ENCODE measurements at places on chromosomes 6 and 20. TPM values are rescaled to one million over a fixed set of nuclear protein-coding genes. Genes with fewer than 3 reads are reported as not detected.

DNA sequence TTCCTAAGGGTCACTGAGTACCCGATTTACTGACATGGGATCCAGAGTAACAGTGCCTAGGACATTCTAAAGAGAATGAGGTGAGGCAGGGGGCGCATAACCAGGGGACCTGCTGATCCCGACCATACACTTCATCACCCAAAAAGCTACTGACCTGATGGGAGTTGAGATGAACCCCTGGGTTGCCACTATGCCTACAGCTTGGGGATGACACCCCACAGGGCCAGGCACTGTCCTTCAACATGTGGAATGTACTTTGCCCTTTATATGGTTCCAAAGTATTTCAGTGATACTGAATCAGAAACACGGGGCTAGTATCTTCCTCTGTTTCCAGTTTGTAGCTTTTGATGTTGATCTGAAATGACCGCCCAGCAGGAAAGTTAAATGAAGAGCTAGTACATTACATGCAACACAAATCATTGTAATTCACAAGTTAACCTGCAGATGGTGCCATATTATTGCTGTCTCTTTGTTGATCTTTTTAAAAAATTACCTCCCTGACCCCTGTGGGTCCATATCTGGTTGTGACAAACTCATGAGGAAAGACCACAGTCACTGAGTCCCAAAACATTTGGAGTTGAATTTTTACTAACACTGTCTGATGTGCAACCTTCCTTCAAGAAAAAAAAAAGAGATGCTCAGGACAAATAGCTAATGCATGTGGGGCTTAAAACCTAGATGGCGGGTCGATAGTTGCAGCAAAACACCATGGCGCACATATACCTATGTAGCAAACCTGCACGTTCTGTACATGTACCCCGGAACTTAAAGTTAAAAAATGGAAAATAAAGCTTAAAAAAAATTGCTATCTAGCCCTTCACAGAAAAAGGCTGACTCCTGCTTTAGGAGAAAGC, 42.7 kb upstream of the GCNT2 start:
- peak; percentile 65 for DNase-seq

- peak; percentile 88 for DNase-seq
Observed at GRCh38 chr20:50744143-50744792, 12.9 kb downstream of the PARD6B start.

GRCh38 chr6:44269178-44269920, 901 bp upstream of the TMEM151B start:
- no peak for DNase-seq

DNA sequence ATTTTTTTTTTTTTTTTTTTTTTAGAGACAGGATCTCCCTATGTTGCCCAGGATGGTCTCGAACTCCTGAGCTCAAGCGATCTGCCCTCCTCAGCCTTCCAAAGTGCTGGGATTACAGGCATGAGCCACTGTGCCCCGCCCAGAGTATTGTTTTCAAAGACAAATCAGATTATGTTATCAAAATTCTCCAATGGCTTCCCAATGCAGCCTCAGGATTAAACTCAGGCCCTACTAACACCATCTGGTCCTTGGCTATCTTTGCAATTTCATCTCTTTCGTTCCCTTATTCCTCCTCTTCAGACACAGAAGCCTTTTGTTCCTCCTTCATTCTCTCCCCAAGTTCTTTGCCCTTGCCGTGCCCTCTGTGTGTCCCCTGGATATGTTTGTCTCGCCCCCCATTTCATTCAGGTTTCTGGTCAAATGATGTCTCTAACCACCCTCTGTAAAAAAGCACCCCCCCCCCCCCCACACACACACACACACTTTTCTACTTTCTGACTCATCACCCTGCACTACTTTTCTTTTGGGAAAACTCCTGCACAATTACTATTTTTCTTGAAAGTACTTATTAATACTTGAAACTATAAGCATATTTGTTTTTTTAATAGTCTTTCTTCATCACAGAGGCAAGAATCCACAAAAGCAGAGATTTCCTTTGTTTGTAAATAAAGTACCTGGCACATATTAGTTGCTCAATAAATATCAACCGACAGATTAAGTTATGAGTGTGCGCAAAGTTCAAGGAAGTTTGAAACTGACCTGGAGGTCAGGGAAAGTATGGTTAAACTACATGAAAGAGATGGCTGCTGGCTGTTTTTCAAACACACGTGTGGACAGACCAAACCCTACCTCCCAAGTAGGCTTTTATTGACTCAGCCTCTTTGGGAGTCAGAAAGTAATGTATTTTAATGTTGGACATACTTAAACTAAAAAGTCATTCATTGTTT, 16.7 kb downstream of the BTN1A1 start:
- DNase-seq = no peak

DNA sequence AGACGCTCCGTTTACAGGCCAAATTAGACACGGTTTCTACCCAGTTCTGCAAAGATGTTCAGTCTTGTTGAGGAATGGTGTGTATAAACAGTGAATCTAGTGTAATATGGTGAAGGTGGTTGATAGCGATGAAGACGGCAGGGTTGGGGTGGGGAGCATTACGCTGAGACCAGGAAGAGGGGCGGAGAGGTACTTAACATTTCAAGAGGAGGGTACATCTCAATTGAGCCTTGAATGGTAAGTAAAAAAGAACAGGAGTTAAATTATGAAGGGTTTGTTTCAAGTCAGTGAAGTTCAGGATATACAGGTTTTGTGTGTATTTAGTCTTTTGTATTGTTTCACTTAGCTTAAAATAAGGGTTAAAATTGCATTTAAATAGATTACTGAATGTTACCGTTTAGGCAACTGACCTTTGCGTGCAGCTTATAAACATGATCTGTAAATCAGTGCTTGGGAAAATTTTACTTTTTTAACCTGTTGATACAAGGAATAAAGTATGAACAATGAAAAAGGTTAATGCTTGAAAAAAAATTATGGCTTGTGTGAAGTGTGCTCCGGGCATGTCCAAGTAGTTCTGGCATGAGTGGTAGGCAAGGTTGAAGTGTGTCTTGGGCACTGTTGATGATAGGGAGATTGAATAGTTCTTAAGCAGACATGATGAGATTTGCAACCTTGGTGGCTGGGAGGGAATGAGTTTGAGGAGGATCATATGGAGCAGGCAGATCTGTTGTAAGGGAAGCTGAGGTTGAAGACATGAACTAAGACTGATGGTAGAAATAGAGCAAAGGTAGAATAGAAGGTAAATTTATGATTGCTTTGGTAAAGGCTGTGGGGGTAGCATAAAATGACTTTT, 842 bp downstream of the POLR1C start:
- no peak for DNase-seq

DNA sequence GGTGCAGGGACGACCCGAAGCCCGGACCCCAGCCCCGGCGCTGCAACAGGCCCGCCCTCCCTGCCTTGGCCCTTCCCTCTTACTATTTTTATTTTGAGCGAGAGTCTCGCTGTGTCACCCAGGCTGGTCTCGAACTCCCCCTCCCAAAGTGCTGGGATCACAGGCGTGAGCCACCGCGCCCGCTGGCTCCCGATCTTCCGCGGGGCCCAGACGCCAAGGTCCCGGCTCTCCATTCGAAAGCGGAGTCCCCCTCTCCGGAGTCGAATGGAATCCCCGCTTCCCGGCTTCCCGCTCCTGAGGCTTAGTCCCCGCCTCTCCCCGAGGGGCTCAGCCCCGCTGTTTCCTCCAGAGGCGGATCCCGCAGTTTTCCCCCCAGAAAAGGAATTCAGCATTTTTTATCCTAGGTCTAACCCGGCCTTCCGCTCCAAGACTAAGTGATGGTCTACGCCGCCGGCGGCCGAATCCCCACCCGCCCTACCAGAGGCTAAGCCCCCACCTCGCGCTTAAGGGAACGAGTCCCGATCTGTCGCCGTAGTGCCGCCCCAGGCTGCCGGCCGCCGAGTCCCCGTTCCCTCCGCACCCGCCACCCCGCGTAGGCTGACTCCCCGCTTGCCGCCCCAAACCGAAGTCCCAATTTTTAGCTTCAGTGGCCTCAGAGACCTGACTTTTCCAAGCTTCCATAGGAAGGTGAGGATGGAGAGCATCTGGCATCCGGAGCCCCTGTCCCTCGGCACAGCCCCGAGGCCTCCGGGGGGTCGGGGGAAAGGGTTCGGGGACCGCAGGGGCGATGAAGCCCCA, 11.5 kb upstream of the TMC2 start:
- no peak for DNase-seq

GRCh38 chr6:3789018-3789895, 37.7 kb upstream of the PXDC1 start:
- DNase-seq = no peak

DNA sequence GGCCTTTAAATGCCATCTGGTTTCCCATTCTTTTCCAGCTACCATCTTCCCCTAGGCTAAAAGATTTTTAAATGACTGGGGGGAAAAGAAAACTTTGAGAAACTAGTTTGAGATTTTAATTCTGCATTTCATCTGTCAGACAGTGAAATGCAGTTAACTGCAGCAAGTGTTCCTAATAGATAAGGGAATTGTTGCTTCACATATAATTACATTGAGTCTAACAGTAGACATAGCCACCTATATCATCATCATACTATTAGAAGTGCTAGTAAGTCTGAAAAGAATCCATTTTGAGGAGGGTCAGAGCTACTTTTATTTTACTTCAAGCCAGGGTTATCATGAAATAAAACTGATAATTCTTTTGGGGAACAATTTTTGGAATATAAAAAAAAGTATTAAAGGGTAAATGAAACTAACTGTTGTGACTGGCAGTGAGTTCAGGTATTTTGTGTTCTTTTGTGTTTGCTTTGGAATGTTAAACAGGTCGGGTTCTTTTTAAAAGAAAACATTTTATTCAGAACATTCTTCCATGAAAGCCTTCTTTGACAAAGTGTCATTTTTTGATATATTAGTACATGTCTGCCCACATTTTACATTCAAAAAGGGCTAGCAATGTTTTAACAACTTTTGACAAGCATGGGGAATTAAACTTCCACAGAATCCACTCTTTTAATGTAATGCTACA, 170.1 kb downstream of the HS3ST5 start:
- DNase-seq = no peak

DNA sequence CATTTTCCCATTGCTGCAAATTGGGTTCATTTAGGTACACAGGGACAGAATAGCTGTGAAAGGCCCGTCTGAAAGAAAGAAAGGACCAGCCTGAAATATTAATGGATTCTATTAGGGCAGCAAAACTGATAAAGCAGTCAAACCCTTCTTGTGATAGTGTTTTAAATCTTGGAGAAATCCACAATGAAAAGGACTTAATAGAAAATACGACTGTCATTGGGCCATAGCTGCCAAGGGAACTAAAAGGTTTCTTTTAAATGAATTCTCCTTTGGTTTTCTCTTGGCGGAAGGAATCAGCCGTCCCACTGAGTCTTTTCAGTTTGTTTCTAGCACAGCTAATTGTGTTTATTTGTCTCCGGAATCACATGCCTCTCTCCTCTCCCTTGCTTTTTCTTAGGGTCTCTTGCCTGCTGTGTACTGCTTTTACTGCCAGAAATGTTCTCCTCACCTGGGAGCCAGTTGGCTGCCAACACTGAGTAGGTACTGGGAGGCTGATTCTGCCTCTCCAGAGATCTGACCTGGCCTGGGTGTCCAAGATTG, 11.3 kb downstream of the PAQR8 start:
- no peak for DNase-seq

DNA sequence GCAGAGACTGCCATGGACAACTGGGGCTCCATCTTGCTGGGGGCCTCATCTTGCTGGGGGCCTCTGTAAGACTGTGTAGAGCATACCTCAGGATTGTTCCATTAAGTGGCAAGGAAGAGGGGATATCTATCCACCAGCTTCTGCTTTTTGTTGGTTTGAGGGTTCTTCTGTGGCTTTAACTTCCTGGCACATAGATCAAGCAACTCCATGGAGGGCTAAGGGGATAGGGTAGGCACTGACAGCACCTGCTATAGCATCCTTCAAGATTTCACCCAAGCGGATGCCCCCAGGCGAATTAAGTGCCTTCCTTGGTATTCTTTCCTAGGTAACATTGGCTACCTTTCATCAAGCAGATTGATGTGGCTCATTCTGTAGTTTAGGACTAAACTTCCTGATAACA, 3.8 kb upstream of the LRRN4 start:
- no peak for DNase-seq

GRCh38 chr6:169416249-169416648, 162.6 kb upstream of the THBS2 start:
- DNase-seq = no peak

- DNase-seq = peak; percentile 54
Observed at GRCh38 chr20:46814366-46815232, 80.0 kb upstream of the EYA2 start.

GRCh38 chr6:45872827-45873365, 142.8 kb downstream of the CLIC5 start:
- DNase-seq = no peak

DNA sequence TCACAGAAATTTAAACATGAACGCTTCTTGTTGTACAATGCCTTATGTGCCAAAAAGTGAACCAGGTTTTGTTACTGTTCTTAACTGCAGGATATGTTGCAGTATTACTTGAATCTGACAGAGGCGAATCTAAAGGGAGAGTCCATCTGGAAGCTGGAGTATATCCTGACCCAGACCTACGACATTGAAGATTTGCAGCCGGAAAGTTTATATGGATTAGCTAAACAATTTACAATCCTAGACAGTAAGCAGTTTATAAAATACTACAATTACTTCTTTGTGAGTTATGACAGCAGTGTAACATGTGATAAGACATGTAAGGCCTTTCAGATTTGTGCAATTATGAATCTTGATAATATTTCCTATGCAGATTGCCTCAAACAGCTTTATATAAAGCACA, 19.9 kb downstream of the SMPDL3A start:
- DNase-seq = no peak

GRCh38 chr6:71181565-71181964, 107.0 kb upstream of the OGFRL1 start:
- DNase-seq = peak; percentile 67

GRCh38 chr6:11542863-11543262, 5.3 kb downstream of the TMEM170B start:
- no peak for DNase-seq

DNA sequence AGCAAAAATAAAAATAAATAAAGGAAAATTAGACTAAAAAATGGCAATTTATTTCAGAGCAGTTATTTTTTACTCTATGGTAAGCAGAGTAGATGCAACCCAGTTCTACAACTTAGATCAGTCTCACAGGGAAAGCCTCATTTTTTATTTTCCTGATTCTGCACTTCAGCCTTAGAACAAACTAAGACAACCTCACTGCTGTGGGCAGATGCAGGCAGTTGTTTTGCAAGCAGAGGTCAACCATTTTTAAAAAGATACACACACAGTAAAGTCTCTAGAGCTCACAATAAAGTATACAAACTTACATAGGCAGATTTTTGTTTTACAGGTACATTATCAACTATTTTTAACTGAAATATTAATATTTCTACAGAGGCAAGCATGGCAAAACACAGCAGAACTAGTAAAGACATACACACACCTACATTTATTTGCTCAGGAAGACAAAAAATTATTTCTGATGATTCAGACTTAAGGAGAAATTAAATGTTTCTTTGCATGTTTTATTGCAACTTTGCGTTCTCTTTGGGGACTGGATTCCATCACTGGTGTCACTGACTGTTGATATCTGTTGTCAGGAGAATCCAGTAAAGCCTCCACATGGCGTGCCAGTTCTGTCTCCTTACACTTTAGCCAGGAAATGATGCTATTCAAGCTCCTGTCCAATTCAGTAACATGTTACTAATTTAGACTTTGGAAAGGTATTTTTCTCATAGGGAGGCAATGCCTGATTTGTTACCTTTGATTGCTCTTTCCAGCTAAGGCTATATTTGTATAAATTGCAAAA, 102.7 kb downstream of the TRDN start:
- no peak for DNase-seq

The NKX2-4 gene
- not detected for total RNA-seq

The MUC22 gene
- not detected for total RNA-seq

The FAM83B gene
- not detected for total RNA-seq

The SEL1L2 gene
- not detected for total RNA-seq

The UNC5CL gene
- total RNA-seq = 2.3 TPM

The PRR18 gene
- total RNA-seq = not detected

The SMOC2 gene
- total RNA-seq = not detected

The PNPLA1 gene
- not detected for total RNA-seq

The RCAN2 gene
- total RNA-seq = 1.4 TPM
